ENCODE measurements at places on chromosomes 3 and 15. TPM values are rescaled to one million over a fixed set of nuclear protein-coding genes. Genes with fewer than 3 reads are reported as not detected.

- no peak for DNase-seq
- no peaks in the 10 kb centered on the region for H3K27me3 ChIP-seq
- no peak overlapping the region for H3K4me3 ChIP-seq
- peaks cover 31% of the 10 kb centered on the region for H3K36me3 ChIP-seq
Measured at GRCh38 chr3:179768080-179768479, 115.2 kb downstream of the USP13 start.

DNA sequence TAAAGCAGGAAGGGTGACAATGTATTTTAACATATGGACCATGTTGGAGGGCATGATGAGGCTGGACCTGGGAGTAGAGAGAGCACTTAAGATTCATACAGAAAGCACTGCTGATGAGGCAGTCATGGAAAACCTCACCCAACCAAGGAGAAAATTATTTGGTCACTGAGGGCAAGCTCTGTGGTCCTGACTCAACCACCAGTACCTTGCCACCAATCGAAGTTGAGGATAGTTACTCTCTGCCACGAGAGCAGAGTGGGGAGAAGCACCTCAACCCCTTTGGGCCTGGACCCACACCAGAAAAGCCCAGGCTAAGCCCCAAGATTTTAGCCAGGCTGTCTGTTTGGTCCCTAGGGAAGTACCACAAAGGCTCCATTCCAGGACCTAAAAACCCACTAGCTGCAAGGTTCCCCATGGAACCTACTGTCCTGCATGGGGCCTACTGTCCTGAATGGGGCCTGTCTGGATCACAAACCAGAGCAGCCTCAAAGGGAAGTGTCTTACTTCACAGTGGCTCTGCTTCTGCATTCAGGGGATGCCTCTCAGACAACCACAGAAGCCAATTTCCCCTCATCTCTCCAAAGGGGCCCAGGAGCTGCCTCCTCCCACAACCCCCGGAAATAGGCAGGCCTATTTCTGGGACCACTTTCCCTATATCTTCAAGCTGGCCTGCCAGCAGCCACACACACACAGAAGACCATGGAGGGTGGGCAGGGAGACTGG, 4.2 kb downstream of the CCDC71 start:
- no peaks in the 10 kb centered on the region for H3K36me3 ChIP-seq
- peaks cover 20% of the 10 kb centered on the region for H3K4me1 ChIP-seq
- H3K4me3 ChIP-seq = no peak overlapping the region

- H3K27me3 ChIP-seq = no peaks in the 10 kb centered on the region
- no peak overlapping the region for H3K27ac ChIP-seq
- H3K36me3 ChIP-seq = no peaks in the 10 kb centered on the region
- no peak overlapping the region for H3K4me3 ChIP-seq
- DNase-seq = no peak
- no peaks in the 10 kb centered on the region for H3K4me1 ChIP-seq
Measured at GRCh38 chr15:69434238-69434637, 18.4 kb upstream of the RPLP1 start.

The MLH1 gene
- polyA plus RNA-seq = 17.2 TPM

The MESD gene
- polyA plus RNA-seq = 17.1 TPM

Data from adrenal gland (tissue), 19 donors.